Activated CD8-positive, alpha-beta T cell treated with anti-CD3 and anti-CD28 coated beads, Interleukin-2, amount 10 ng/mL, durations not matched to agents 7 days and 5 days (primary cell): ENCODE measurements at places on chromosomes 2 and 18.

DNA sequence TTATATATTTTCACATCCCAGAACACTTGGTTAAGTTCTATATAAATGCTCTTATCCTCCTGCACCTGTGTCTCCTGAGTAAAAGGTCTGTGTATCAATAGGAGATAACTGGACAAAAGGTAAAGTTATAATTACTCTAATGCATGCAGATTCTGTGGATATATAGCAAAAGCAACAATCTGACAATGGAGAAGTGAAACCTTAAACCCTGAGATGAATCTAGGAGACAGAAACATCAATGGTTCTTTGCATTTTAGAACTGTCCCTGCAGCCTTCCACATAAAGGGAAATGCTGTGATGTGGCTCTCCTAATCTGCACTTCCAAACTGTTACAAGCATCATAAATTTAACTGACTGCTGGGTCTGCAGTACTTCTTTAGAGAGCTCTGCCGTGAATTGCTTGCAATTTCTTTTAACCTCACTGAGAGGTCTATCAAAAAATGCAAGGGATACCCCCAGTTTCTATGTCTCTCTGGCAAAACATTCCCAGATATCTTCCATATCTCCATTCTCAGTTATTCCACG lies 42.8 kb upstream of the FSIP2 start:
- DNase-seq: no peak

- DNase-seq: no peak
Measured at GRCh38 chr2:70726947-70727725, 40.9 kb downstream of the ADD2 start.

- DNase-seq: no peak
Measured at GRCh38 chr2:100615471-100615870, 52.7 kb downstream of the PDCL3 start.

DNA sequence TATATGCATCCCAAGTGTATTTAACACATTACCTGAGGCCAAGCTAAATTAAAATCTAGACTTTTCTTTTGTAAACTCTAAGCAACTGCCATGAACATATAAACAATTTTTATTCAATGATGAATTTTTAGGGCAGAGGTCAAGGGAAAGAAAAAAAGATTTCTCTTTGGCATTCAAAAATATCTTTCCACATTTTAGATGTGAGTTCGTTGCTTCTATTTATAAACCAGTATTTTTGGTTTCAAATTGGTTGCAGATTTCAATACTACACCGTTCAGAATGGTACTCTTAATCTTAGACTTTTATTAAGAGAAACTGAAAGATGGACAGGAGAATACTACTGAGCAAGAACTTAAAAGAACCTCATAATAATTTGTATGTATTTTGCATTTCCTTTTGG lies 293.6 kb upstream of the CCDC68 start:
- DNase-seq: no peak

- DNase-seq: no peak
Measured at GRCh38 chr2:171846894-171847293, 47.1 kb downstream of the SLC25A12 start.

DNA sequence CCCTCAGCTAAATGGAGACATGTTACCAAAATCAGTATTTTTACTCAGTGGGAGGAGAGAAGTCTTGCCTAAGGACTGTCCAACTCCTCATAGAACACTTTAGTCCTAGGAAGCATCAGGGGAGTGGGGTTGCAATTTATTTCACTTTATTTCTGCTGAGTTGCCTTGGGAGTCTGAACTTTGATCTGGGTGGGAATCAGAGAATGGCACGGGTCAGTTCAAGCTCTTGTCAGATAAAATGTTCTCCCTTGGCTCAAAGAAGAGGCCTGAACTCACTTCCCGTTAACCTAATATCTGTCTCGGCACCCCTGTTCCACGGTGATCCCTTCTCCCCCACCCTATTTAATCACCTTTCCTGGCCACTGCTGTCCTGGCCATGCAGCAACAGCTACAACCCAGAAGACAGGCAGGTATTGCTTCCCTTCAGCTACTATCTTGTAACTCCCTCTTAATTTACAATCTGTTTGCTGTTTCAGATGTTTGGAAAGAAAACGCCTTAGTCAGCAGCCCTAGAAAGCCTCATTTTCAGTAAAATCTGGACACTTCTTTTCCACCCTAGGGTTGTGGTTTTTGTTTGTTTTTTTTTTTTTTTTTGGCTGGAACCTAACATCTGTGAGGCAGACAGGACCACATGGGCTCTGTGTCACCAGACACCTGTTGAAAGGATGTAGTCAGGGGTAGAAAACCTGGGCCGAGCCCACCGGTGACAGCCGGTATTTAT lies 52.5 kb downstream of the SERTAD2 start:
- no peak for DNase-seq
